ENCODE measurements at places on chromosomes 1 and 21.

GRCh38 chr1:189726806-189727205 is 750.9 kb downstream of the BRINP3 start:
- H3K4me1 ChIP-seq, result no peaks in the 10 kb centered on the region
- no peak overlapping the region for H3K4me3 ChIP-seq
- H3K27ac ChIP-seq, result no peak overlapping the region
- H3K36me3 ChIP-seq, result no peaks in the 10 kb centered on the region
- no peaks in the 10 kb centered on the region for H3K27me3 ChIP-seq

GRCh38 chr1:161779393-161779792 is 13.3 kb downstream of the ATF6 start:
- H3K4me1 ChIP-seq, result no peaks in the 10 kb centered on the region
- no peak for DNase-seq
- H3K36me3 ChIP-seq, result no peaks in the 10 kb centered on the region

DNA sequence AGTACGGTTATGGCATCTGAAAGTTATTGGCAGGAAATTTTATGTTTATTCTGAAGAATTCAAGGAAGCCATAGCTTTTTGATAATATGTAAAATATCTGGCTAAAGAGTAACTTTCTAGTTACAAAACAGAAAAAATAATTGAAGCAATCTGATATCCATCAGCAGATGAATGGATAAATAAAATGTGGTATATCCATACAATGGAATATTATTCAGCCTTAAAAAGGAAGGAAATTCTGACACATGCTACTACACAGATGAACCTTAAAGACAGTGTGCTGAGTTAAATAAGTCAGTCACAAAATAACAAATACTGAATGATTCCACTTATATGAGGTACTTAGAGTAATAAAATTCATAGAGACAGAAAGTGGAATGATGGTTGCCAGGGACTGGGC is 25.0 kb upstream of the HIVEP3 start:
- H3K4me1 ChIP-seq, result no peaks in the 10 kb centered on the region
- no peak overlapping the region for H3K4me3 ChIP-seq
- DNase-seq, result no peak
- H3K36me3 ChIP-seq, result no peaks in the 10 kb centered on the region

DNA sequence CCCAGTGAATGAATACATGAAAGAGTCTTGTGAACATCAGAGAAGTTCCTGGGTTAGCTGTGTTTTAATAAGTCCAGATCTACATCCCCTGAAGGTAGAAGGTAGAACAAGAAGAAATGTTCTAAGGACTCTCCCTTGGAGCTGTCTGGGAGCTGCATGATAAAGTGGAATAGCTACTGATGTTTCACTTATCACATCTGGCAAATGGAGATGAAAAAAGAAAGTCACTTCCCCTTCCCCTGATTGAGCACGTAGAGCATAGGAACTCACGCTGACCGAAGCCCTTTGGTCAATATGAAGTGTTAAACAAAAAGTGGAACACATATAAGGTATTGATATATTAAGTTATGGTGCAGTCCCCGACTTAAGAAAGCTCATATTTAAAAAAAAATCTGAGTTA is 53.2 kb upstream of the PARP1 start:
- no peak overlapping the region for H3K27ac ChIP-seq
- H3K4me1 ChIP-seq, result no peaks in the 10 kb centered on the region
- no peak for DNase-seq
- H3K27me3 ChIP-seq, result no peaks in the 10 kb centered on the region
- H3K4me3 ChIP-seq, result no peak overlapping the region

- no peak overlapping the region for H3K27ac ChIP-seq
- H3K4me3 ChIP-seq, result no peak overlapping the region
- no peaks in the 10 kb centered on the region for H3K27me3 ChIP-seq
Measured at GRCh38 chr1:110082477-110082876, 12.0 kb upstream of the ALX3 start.

GRCh38 chr1:104726917-104727316 is 977.2 kb downstream of the AMY1C start:
- no peaks in the 10 kb centered on the region for H3K36me3 ChIP-seq
- no peak overlapping the region for H3K4me3 ChIP-seq
- DNase-seq, result no peak
- H3K27me3 ChIP-seq, result no peaks in the 10 kb centered on the region
- no peaks in the 10 kb centered on the region for H3K4me1 ChIP-seq

DNA sequence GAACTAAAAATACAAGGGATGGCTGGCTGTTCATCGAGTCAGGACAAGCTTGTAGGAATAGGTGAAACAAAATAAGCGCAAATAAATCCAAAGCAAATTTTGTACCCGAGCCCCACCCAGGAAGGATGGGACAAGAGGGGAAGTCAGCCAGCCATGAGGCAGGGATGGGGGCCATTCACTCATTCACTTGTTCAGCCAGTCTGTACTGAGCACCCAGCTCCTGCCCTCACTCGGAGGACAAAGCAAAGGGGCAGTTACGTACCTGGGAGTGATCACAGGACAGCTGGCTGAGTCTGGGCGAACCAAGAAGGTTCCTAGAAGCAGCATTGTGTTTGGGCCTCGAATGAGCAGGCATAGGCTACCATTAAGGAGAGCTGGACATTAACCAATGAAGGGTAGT is 94.0 kb upstream of the VAMP3 start:
- no peak overlapping the region for H3K4me3 ChIP-seq
- no peaks in the 10 kb centered on the region for H3K36me3 ChIP-seq
- no peak overlapping the region for H3K27ac ChIP-seq
- no peaks in the 10 kb centered on the region for H3K4me1 ChIP-seq
- H3K27me3 ChIP-seq, result no peaks in the 10 kb centered on the region
- DNase-seq, result no peak

DNA sequence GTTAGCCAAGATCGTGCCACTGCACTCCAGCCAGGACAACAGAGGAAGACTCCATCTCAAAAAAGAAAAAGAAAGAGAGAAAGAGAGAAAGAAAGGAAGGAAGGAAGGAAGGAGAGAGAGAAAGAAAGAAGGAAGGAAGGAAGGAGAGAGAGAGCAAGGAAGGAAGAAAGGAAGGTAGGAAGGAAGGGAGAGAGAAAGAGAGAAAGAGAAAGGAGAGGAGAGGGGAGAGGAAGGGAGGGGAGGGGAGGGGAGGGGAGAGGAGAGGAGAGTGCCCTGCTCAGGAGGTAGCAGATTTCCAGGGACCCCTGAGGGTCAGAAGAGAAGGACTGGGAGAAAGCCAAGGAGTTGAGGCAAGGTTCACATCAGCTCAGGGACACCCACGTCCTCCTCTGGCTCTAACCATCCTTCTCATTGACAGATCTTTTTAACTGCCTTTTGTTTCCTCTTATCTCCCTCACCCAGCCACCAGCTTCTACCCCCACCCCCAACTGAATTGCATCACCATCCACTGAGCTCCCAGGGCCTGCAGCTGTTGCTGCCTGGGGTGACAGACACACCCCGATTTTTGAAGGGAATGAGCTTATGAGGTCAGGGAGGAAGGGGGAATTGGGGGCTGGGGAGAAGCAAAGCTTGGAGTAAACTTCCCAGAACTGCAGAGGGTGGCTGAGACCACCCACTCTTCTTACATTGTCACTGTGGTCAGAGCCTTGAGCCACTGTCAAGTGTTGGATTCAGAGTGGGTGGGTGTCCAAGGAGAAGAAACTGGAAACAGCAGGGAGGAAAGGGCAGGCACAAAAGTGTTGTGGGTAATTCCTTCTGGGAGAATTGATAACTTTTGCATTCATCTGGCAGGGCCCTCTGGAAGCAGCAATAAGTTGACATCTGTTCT is 91.6 kb downstream of the GLUL start:
- peak; percentile 41 for DNase-seq
- peak overlapping the region; percentile 22 for H3K27ac ChIP-seq
- H3K27me3 ChIP-seq, result no peaks in the 10 kb centered on the region
- H3K4me1 ChIP-seq, result peaks cover 5% of the 10 kb centered on the region
- no peaks in the 10 kb centered on the region for H3K36me3 ChIP-seq

DNA sequence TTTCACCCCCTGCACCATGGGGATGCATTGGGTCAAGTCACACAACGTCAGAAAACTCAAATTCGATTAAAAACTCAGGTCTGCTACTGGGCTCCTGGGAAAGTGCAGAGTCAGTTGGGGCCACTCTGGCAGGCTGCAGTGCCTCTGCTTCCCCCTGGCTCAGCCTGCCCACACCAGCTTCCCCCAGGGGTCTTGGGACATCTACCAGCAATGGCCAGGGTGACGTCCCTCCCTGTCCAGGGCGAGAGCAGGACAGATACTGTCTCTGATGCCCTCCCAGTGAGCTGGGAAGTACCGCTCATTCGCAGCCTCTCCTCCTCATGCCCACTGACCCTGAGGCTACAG is 106.2 kb upstream of the COL6A1 start:
- no peak overlapping the region for H3K4me3 ChIP-seq
- peak; percentile 24 for DNase-seq
- no peaks in the 10 kb centered on the region for H3K36me3 ChIP-seq
- H3K27me3 ChIP-seq, result no peaks in the 10 kb centered on the region
- H3K27ac ChIP-seq, result no peak overlapping the region

- no peaks in the 10 kb centered on the region for H3K27me3 ChIP-seq
- no peaks in the 10 kb centered on the region for H3K36me3 ChIP-seq
- no peak overlapping the region for H3K27ac ChIP-seq
- DNase-seq, result no peak
- no peak overlapping the region for H3K4me3 ChIP-seq
Measured at GRCh38 chr1:59285691-59286090, 11.2 kb upstream of the FGGY start.

DNA sequence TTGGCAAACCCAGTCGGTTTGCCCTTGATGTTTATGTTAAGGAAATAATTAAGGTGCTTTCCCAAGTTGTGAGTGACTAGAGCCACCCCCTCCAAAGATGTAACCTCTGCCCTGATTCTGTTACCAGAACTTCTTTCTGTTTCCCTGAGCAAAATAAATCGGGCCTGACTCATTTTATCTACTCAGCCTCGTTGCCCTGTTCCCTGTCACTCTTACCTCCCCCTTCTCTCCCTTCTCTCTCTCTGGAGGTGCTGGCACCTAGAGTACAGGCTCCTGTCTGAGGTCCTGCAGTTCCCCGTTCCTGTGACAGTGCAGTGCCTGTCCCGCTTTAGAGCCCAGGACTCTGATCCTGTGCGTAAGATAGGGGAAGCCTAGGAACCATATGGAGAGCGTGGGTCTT is 35.4 kb downstream of the CXADR start:
- no peaks in the 10 kb centered on the region for H3K36me3 ChIP-seq
- no peak overlapping the region for H3K27ac ChIP-seq
- DNase-seq, result no peak
- peaks cover 3% of the 10 kb centered on the region for H3K4me1 ChIP-seq
- no peak overlapping the region for H3K4me3 ChIP-seq

GRCh38 chr21:37751268-37751975 is 164.8 kb downstream of the KCNJ6 start:
- H3K4me3 ChIP-seq, result no peak overlapping the region
- H3K27me3 ChIP-seq, result no peaks in the 10 kb centered on the region
- H3K27ac ChIP-seq, result no peak overlapping the region

- peak overlapping the region; percentile 62 for H3K4me3 ChIP-seq
- peak overlapping the region; percentile 73 for H3K27ac ChIP-seq
Measured at GRCh38 chr1:151327903-151328674, 873 bp upstream of the PI4KB start.

- no peak for DNase-seq
- no peaks in the 10 kb centered on the region for H3K36me3 ChIP-seq
- H3K4me3 ChIP-seq, result no peak overlapping the region
- peaks cover 15% of the 10 kb centered on the region for H3K4me1 ChIP-seq
- no peak overlapping the region for H3K27ac ChIP-seq
- no peaks in the 10 kb centered on the region for H3K27me3 ChIP-seq
Measured at GRCh38 chr1:110464340-110464739, 13.4 kb downstream of the PROK1 start.

- H3K36me3 ChIP-seq, result no peaks in the 10 kb centered on the region
- no peaks in the 10 kb centered on the region for H3K27me3 ChIP-seq
- H3K27ac ChIP-seq, result no peak overlapping the region
- no peaks in the 10 kb centered on the region for H3K4me1 ChIP-seq
- H3K4me3 ChIP-seq, result no peak overlapping the region
Measured at GRCh38 chr1:92194511-92194910, 23.2 kb upstream of the C1orf146 start.

DNA sequence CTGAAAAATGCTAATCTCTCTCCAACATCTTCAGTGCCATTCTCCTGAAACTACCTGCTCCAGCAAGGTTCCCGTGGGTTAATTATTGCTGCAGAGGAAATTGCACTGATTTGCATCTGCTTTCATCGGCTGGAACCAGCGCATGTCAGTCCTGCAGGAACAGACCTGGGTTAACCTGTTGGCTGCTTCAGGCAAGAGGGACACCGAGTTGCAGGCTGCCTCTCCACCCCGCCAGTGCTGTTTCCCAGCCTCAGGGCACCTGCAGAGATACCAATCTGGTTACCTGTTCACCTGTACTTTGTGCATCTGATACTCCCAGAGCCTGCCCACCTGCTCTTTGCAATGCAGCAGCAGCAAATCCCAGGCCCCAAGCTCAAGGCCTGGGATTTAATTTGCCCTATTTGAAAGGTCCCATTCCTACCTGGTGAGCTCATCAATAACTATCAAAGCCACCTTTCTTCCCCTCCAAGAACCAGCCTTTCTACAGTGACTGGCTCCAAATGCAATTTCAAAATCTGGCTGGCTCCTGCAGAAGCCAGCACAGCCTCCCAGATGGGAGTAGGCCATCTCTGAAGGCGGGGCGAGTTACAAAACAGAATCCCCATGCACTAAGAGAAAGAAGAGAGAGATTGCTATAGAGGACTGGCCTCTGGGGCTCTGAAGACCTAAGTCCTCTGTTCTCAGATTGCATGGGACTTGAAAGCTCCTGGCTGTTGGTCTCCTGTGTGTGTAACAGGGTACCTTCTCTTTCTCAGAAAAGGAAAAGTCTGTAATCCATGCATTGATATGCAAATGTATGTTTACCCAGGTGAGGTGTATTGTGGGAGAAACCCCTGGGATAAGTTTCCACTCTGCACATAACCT is 67.8 kb downstream of the TOMM20 start:
- H3K27me3 ChIP-seq, result no peaks in the 10 kb centered on the region
- no peak overlapping the region for H3K4me3 ChIP-seq
- peak overlapping the region; percentile 60 for H3K27ac ChIP-seq
- no peaks in the 10 kb centered on the region for H3K36me3 ChIP-seq

DNA sequence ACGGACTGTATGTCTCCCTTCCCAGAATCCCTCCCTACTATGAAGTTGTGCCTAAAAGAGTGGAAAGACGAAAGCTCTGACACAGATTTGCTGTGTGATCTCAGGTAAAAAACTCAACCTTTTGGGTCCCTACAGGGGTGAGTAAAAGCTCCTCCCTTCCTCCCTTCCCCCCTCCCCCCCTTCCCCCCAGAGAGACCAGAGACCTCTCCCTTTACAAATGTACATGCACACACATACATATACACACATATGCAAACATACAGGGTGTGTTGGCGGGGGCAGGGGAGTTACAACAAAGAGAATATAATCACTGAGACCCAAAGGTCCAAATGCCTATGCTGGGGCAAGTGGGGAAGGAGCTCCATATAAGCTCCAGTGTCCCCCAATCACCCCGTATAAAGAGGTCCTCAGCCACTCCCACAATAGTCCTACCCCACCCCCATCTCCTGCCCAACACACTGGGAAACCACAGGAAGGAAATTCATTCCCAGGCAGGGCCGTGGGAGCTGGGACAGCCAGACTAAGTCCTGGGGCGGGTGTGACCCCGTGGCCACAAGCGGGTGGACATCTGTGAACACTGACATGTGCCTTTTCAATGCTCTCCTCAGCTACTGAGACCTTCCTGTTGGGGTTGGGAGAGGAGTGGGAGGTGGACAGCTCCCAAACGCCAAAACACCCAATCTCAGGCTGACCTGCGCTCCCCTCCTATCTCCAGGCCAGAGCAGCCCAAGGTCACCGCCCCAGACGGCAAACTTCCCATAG is 2.0 kb downstream of the MEF2D start:
- H3K27me3 ChIP-seq, result no peaks in the 10 kb centered on the region
- peak; percentile 57 for DNase-seq
- peaks cover 58% of the 10 kb centered on the region for H3K4me1 ChIP-seq
- peak overlapping the region; percentile 98 for H3K4me3 ChIP-seq
